Stimulated activated CD4-positive, alpha-beta T cell treated with anti-CD3 and anti-CD28 coated beads, TNF-alpha, amount 100 ng/mL, for 1 hour (primary cell): ENCODE measurements at places on chromosomes 16 and 17.

DNA sequence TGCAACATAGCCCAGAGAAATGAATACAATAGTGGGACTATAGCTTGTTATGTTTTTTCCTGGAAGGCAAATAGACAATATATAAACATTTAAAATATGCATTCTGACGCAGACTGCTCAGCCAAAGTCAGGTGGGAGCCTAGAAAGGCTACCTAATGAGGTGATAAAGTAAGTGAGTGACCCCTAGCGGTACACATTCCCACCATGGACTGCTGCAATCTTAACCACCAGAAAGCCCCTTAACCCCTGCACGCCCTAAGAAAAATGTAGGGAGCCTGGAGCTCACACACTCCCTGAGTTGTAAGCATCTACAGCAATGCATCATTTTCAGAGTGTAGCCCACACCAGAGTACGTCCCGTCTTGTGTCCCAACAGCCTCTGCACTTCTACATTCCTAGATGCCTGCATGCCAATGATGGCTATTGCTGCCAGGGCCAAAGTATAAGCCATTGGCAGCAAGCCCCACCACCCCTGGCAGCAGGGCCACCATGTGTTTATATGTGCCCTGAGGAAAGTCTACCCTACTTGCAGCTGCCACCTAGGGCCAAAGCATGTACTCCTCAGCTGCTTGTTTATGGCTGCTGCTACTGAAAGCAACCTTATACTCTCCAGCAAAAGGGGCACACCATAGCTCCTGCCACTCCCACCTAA is 127.6 kb downstream of the KIF2B start:
- no peak for DNase-seq

DNA sequence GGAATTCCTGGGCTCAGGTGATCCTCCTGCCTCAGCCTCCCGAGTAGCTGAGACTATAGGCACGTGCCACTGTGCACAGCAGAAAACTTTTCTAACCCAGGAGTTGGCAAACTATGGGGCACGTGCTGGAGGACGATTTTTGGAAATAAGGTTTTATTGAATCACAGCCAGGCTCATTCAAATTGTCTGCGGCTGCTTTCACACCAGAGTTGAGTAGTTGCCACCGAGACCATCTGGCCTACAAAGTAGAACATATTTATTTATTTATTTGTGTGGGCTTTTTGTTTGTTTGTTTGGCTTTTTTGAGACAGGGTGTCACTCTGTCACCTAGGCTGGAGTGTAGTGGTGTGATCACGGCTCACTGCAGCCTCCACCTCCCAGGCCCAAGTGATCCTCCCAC is 7.4 kb upstream of the PGS1 start:
- no peak for DNase-seq

DNA sequence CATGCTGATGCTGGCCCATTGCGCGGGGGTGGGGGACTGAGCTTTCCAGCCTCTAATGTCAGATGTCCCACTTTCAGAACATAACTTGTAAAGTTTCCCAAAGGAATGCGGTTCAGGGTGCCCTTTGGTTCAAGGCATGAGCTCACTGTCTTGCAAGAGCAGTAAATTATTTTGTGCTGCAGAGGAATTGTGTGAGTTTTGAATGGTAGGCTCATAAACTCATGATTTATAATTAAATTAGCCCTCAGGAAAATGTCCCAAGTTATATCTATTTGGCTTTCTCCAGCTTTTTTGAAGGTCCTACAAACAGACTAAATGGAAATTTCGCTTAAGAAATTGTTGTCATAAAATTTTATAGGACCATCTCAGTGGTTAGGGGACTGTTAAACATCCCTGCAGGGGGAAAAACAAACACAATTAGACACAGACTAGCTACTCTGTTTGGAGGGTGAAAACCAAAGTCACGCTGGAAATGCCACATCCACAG is 321.8 kb downstream of the HS3ST3B1 start:
- no peak for DNase-seq

DNA sequence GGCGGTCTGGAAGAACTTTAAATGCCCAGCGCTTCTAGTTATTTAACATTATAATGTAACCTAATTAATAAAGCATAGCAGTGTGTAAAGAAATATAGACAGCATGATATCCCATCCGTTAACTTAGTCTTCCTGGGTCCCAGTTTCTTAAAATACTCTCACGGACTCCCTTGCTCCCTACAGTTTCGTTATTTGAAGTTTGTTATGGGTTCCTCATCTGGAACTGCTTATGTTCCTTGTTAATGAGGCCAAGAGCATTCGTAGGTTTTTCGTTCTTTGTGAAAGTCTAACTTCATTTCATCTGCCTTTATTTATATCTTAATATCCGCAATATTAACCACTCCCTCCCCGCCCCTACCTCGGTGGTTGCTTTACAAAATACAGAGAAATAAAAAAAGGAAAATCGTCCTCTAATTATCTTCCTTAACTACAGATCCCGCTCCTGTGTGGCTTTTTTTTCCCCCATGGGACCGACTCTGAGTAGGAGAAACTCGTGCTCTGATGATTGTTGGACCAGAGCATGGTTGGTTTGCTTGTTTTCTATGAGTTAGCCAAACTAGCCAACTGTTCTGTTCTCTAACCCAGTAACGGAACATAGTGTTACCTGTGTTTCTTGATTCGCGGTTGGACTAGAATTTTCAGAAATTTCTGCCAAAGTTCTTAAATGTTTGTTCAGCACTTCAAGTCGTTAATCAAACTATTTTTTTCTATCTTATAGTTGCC is 863 bp downstream of the ADPRM start:
- no peak for DNase-seq

GRCh38 chr16:21713549-21714368 is 50.0 kb downstream of the OTOA start:
- no peak for DNase-seq

GRCh38 chr16:88067530-88068411 is 116.5 kb downstream of the BANP start:
- no peak for DNase-seq

DNA sequence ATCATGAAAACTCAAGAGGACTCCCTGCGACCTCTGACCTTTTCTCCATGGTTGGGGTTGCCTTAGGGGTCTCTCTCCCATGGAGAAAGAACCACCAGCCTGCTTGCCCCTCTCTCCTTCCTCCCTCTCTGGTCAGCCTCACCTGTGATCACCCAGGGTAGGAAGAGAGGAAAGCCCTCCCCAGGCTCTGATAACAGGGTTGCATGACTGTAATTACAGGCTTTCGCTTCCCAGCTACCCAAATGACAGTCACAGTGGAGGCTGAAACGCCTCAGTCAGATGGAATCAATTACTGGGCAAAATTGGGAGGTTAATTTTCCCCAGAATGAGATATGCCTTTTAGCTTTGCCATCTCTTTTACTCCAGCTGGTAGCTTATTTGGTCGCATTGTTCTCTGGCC is 265.8 kb upstream of the SOX9 start:
- no peak for DNase-seq

- DNase-seq = peak; percentile 83
Observed at GRCh38 chr17:63848834-63849689, 6.6 kb upstream of the SMARCD2 start.

- no peak for DNase-seq
Observed at GRCh38 chr16:30557707-30557956, 542 bp downstream of the ZNF764 start.

GRCh38 chr17:35021520-35022380 is 41.4 kb downstream of the LIG3 start:
- DNase-seq = no peak

DNA sequence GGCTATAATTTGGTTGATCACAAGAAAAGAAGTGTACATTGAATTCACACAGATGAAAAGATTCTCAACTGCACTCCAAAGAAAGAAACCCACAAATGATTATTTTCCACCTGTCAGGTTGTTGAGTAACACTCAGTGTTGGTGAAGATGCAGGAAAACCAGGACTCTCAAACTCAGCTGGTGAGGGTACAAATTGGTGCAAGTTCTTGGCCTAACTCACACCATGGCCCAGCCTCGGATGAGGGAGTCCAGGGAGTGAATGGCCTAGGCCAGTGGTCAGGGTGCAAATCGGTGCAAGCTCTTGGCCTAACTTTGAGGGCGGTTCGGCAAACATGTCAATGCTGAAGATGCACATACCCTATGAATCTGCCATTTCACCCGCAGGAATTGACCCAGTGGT is 8.6 kb downstream of the SCNN1B start:
- no peak for DNase-seq

DNA sequence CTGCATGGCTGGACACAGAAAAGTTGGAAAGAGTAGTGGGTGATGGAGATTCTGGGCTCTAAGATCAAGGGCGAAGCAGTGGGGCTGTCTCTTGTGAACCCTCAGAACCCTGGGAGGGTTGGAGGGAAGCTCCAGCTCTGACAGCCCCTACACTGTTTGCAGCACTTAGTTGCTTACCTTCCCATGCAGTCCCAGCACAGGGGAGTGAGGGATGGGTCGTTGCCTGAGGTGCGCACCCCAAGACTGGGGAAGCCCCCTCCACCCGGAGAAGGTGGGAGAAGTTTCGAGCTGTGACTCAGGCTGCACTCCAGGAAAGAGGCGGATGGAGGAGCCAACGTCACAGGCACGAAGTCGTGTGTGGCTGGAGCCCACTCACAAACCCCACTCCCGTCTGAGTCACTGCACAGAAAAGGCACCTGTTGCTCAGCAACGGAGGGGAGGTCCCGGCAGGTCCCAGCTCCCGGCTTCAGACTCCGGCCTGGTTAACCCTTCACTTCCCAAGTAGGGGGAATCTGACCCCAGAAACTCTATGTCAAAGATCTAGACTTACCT is 60.1 kb downstream of the AIPL1 start:
- DNase-seq = no peak

GRCh38 chr16:84331998-84332780 is 36.1 kb upstream of the ATP2C2 start:
- DNase-seq = no peak

DNA sequence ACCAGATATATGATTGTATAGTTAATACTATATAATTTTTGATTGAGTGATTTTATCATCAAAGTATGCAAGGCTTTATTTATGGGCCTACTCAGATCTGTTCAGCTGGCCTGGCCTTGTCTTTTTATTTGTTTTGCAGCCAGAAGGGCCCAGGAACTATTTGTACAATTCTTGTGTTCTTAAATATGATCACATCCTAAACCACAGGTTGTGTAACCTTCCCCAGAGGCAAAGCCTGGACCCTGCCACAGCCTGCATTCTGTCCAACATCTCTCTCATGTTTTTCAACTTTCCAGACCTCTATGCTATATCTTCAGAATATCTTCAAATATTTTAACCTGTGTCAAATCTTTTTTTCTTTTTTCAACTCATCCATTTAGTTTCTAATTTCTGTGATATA is 410.4 kb upstream of the MON1B start:
- no peak for DNase-seq

DNA sequence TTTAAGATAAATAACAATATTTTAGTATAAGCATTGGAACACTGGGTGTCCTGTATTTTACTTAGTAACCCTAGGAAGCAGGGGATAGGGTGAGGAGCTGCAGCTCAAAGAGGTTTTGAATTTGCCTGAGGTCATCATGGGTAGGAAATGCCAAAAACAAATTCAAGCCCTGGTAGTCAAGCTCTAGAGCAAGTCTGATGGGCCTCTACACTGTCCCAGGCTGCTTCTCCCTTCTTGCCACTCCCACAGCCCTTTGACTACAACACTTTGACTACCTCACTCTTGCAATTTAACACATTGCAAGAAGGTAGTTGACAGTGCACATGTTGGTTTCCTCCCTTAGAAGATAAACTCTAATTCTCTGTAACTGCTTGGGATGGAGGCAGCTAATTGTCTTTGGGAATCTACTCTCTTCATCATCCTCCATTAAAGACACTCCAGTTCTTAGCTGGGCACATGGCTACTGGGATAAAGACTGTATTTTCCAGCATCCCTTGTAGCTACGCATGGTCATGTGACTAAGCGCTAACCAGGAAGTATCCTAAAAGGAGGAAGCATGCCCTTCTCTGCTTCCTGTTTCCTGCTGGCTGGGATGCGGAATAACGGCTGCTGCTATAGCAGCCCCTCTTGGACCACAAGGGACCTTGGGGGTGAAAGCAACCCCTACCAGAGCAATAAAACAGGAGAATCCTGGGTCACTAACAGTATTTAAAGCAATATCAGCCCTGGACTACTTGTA is 30.7 kb upstream of the SSTR2 start:
- DNase-seq = no peak

DNA sequence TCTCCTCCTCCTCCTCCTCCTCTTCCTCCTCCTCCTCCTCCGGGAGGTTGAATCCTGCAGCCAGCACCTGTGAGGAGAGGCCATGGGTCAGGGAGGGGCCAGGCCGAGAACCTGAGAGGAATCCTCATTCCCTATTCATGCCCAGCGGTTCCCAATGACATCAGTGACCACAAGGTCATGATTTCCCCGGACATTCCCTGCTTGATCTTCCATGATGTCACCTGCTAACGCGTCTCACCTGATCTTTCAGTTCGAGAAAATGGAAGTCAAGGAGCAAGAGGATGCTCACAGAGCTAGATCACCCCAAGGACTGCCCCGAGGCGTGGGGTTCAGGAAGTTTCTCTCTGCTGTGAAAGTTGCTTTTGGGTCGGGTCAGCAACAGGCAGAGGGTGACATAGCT is 5.4 kb downstream of the APOBR start:
- DNase-seq = no peak

DNA sequence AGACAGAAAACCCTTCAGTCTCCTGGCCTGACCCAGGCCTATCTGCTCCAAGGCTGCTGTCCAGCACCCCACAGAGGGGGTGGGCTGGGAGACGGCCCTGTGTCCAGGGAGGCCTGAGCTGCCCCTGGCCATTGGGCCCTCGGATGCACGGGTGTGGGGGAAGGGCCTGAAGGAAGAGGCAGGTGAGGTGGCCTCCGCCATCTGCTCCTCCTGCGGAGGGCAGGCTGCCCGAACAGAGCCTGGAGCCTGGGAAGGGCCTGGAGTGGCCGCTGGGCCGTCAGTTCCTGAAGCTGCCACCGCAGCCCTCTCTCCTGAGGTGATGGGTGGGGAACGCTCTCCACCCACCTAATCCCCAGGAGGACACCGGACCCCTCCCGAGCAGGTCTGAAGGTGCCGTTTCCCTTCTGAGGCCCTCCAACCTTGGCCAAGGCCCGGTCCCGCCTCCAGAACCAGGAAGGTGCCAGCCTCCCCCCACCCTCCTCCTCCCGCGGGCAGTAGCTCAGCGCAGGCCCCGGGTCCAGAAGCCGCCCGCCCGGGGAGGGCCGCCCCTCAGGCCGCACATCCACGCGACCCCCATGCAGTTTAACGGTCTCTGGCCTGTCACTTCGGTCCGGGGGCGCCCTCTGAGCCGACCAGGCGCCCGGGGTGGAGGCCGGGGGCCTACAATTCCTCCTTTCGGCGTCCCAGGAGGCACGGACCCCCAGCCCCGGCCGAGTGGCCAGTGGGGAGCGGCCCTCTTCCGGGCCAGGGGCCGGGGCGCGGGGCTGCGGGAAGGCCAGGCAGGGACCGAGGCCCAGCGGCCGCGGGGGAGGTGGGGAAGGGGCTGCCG is 835 bp downstream of the FBXL16 start:
- no peak for DNase-seq

GRCh38 chr16:83475108-83475507 is 332.7 kb upstream of the HSBP1 start:
- DNase-seq = no peak
